ENCODE measurements at places on chromosomes 6 and 20.

DNA sequence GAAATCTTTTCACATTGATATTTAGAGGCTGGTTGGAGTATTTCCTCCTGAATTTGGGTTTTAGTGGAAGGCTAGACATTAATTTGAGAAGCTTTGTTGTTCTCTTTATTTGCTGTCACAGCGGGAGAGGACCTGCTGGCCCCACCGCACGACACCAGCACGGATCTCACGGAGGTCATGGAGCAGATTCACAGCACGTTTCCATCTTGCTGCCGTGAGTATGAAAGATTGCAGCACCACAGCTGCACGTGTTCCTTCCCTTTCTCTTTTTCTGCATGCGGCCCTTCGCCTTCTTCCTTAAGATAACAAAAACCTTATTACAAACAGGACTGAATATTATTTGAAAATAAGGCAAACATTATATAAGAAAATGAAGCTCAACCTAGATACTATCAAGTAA is 555.5 kb downstream of the UTRN start:
- no peak for DNase-seq

DNA sequence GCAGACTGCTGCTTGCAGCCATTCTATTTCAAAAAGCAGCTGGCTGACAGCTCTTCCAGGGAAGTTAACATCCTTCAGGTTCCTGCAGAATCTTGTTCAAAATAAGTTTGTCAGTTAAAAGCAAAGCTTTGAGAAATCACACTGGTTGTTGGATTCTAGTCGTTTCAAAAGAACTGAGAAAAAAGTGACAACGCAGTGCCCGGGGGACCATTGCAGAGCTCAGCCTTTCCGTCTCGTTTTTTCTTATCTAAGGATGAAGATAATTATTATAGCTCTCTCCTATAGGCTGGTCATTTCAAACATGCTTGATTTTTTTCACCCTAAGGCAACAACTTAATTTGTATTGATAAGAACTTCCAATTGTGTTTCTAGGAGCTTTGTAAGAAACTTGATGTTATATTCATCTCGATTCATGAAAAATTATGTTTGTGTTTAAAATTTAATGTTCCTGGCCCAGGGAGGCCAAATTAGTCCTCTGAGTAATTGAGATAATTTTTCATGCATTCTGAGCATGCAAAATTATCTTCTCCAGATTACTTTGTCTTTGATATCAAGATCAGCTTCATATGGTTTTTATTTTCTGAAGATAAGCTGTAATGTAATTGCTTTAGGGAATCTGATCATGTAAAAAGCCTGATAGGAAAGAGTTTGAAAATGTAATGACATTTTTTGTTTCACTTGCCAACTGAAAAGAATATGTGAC is 58.4 kb downstream of the SNAP25 start:
- DNase-seq, result no peak

GRCh38 chr20:41616228-41616627 is 1.9 kb downstream of the CHD6 start:
- DNase-seq, result no peak

DNA sequence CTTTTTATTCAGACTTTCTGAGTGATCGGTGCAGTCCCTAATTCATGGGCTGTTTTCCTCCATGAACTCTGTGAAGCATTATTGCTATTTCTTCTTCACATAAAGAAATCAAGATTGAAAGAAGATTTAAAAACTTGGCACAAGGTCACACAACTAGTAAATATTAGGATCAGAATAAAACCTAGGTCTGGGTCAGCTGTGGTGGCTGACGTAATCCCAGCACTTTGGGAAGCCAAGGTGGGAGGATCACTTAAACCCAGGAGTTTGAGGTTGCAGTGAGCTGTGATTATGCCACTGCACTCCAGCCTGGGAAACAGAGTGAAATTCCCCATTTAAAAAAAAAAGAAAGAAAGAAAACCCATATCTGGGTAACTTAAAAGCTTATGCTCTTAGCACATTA is 1.4 kb downstream of the ZSCAN9 start:
- DNase-seq, result no peak

DNA sequence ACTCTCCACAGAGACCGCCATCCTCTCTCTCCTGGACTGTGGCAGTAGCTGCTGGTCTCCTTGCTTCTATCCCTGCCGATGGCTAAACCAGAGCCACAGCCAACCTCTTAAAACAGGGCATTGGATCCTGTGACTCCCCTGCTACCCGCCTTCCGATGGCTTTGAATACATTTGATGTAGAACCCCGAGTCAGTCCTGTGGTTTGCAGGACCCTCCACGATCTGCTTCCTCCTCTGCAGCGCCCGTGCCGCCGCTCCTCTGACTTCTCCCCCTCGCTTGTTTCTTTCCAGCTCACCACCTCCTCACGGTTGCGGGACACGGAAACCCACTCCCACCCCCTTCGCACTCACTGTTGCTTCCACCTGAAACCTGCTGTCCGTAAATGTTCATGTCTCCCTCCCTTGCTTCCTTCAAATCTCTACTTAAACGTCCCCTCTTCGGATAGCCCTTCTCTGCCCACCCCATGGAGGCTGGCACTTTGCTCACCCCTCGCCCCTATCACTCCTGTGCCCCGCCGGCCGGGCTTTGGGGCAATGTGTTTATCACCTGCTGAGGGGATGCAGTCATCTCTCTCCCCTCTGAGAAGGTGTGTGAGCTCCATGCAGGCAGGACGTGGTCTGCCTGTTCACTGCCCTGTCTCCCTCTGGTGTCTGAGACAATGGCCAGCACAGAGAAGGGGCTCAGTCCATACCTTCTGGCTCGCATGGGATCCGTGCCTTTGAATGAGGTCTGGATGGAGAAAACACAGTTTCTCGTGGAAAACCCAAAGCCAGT is 67.8 kb downstream of the GFOD1 start:
- no peak for DNase-seq

DNA sequence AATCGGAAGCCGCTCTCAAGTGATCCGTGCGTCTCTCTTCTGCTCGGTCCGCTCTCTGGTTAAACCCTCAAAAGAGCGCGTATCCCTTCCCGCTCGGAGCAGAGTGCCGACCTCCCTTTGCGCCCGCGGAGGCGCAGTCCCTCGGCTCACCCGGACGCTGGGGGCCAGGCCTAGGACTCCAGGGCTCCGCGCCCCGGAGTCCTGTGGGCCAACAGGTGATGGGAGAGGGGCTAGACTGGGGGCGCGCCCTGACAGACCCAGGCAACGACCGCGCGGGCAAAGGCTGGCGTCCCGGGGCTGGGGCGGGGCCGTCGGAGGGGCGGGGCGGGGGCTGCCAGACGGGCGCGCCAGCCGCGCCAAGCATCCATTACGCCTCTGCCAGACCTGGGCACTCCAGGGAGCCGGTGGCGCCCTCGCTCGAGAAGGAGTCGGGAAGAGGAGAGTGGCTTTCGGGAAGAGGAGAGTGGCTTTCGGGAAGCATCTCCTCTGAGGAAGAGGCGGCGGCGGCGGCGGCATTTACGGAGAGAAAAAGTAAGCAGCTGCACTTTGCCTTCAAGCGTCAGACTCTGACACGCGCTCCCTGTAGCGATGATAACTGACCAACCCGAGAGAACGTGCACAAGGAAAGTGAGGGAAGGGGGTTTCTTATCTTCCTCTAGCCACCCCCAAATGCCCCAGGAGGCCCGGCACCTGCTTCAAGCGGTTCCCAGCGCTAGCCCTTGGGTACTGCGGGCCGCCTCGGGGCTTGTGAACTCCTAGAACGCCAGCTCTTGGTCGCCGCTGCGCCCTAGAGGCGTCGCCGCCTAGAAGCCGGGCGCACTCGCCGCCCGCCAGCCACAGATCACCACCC is 2.6 kb downstream of the EPHA7 start:
- no peak for DNase-seq

DNA sequence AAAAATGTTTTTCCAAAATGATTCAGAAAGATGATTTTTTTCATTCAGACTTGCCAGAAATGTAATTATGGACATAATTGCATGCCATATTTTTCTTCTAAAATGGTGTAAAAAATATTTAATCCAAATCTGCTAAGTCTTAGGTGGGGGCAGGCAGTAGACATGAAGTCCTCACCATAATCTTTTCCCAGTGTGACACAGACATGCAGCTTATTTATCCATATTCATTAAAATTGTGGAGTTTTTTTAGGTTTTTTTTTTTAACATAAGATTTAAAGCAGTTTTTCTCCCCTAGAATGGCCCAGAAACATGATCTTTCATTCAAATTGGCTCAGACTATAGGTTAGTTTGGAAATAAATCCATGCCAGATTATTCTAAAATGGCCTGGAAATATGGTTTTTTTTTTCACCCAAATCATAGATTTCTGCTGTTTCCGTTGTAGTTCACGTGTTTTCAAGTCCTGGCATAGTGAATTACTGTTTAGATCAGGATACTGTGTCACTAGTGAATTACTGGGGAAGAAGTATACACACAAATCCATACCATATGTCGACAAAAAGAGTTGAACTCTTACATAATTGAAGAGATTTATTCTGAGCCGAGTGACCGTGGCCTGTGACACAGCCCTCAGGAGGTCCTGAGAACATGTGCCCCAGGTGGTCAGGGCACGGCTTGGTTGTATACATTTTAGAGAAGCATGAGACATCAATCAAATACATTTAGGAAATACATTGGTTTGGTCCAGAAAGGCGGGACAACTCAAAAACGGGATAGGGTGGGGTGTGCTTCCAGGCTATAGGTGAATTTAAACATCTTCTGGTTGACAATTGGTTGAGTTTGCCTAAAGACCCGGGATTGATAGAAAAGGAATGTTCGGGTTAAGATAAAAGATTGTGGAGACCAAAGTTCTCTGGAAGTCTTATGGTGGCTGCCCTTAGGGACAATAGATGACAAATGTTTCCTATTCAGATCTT is 33.9 kb downstream of the ZNF133 start:
- DNase-seq, result no peak

- no peak for DNase-seq
Observed at GRCh38 chr20:23710771-23711170, 21.9 kb upstream of the CST4 start.

DNA sequence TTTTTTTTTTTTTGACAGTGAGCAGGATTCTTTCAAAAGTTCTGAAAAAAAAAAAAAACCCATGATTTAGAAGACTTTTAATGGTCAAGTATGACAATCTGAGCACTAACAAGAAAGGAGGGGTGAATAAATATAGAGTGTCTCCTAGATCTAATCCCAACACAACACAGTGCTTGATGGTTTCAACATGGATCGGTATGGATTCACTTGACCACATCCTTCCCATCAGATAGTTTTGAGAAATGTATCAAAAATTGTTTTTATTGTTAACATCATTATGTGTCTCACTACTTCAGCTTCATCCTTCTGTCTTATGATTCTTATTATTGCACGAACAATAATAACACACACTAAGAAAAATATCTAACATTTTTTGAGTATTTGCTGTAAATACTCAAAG is 21.0 kb downstream of the KIF13A start:
- DNase-seq, result no peak

GRCh38 chr6:136822046-136822375 is 381 bp upstream of the PEX7 start:
- no peak for DNase-seq
